Gastrocnemius medialis (tissue), 4 donors: ENCODE measurements at places on chromosomes 6 and 20. TPM values are rescaled to one million over a fixed set of nuclear protein-coding genes. Genes with fewer than 3 reads are reported as not detected.

The FNDC11 gene
- not detected for total RNA-seq

The BMP5 gene
- 1.9 TPM for total RNA-seq

The GSTA3 gene
- not detected for total RNA-seq

The BPIFB4 gene
- not detected for total RNA-seq

The MEI4 gene
- not detected for total RNA-seq

The PDE7B gene
- 3.6 TPM for total RNA-seq

The ISM1 gene
- total RNA-seq, result 0.65 TPM

The MUCL3 gene
- total RNA-seq, result not detected

GRCh38 chr6:114888241-114888640 is 545.4 kb upstream of the HS3ST5 start:
- no peak overlapping the region for H3K27ac ChIP-seq
- H3K4me1 ChIP-seq, result no peaks in the 10 kb centered on the region
- no peak for DNase-seq
- H3K4me3 ChIP-seq, result no peak overlapping the region

- H3K27ac ChIP-seq, result no peak overlapping the region
- DNase-seq, result no peak
- H3K27me3 ChIP-seq, result no peaks in the 10 kb centered on the region
- no peaks in the 10 kb centered on the region for H3K4me1 ChIP-seq
- no peaks in the 10 kb centered on the region for H3K36me3 ChIP-seq
- no peak overlapping the region for H3K4me3 ChIP-seq
These were observed 255.2 kb downstream of the CD109 start for GRCh38 chr6:73951183-73951582.

GRCh38 chr6:129651291-129651691 is 58.7 kb downstream of the ARHGAP18 start:
- no peaks in the 10 kb centered on the region for H3K27me3 ChIP-seq
- no peaks in the 10 kb centered on the region for H3K36me3 ChIP-seq
- DNase-seq, result no peak
- H3K27ac ChIP-seq, result no peak overlapping the region
- H3K4me3 ChIP-seq, result no peak overlapping the region
- H3K4me1 ChIP-seq, result peaks cover 12% of the 10 kb centered on the region

- no peaks in the 10 kb centered on the region for H3K36me3 ChIP-seq
- no peaks in the 10 kb centered on the region for H3K4me1 ChIP-seq
- H3K4me3 ChIP-seq, result no peak overlapping the region
- no peaks in the 10 kb centered on the region for H3K27me3 ChIP-seq
- DNase-seq, result no peak
These were observed 31.8 kb upstream of the NT5E start for GRCh38 chr6:85418059-85418458.

- no peak overlapping the region for H3K4me3 ChIP-seq
- no peak overlapping the region for H3K27ac ChIP-seq
- H3K4me1 ChIP-seq, result no peaks in the 10 kb centered on the region
- no peaks in the 10 kb centered on the region for H3K36me3 ChIP-seq
- no peaks in the 10 kb centered on the region for H3K27me3 ChIP-seq
- DNase-seq, result no peak
These were observed 729.0 kb downstream of the RFPL4B start for GRCh38 chr6:113076116-113076515.

DNA sequence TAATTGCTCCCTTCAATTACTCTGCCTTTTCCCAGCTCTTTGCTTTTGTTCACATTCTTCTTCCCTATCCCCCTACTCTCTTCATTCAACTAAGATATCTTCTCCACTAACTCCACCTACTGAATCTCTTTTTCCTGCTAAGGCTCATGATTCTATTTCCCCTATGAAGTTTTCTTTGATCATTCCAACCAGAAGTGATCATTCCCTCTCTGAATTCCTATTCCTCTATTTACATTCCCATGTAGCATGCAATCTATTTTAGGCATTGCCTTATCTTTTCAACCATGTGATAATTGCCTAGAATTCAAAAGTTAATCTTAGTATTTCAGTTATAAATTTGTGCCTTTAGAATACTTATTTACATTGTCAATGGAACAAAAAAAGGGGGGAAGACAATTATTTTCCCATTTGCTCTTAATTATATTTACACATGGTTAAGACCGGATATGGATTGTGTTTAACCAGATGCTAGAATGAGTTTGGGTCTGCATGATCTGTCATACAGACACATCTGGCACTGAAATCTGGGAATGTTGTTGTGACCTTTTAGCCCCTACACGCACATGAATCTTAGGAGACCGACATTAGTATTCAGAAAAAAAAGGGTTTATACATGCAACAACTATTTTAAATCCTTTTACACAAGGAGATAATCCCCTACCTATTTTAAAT is 20.8 kb downstream of the MOXD1 start:
- no peaks in the 10 kb centered on the region for H3K27me3 ChIP-seq
- H3K4me3 ChIP-seq, result no peak overlapping the region
- no peaks in the 10 kb centered on the region for H3K36me3 ChIP-seq

DNA sequence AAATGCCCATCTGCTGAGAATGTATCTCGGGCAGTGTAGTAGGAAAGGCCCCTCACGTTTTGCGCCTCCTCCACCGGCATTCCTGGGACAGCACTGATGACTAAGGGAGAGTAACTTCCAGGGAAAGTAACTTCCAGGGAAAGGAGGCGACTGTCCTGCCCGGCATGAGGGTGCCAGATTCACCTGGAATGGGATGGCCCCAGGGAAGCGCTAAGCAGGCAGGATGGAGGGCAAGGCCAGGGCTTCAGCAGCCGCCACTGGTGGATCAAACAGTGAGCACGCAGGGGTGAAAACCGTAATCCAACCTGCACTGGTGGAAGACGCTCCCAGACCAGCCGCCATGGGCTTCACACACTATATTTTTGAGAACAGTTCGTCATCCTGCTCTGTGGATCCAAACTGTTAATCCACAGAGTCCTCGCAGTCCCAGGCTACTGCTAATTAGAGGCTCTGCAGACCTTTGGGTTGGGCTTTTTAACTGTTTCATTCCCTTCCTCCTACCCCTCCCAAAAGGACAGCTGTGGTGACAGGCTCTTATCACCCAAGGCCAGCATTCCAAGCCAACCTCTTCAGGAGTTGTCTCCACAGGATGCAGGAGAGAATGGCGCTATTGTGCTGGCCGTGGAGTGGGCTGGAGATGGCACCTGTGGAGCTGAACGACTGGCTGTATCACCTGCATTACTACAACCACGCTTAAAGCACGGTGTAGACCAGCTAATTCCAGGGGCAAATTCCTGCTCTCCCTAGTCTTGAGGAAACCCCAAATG is 178.9 kb downstream of the DLL1 start:
- H3K4me3 ChIP-seq, result no peak overlapping the region
- H3K27me3 ChIP-seq, result no peaks in the 10 kb centered on the region
- H3K27ac ChIP-seq, result no peak overlapping the region
- no peaks in the 10 kb centered on the region for H3K36me3 ChIP-seq

- H3K27me3 ChIP-seq, result no peaks in the 10 kb centered on the region
- peaks cover 13% of the 10 kb centered on the region for H3K36me3 ChIP-seq
- H3K27ac ChIP-seq, result no peak overlapping the region
These were observed 166.8 kb upstream of the CARMIL1 start for GRCh38 chr6:25112322-25112773.

DNA sequence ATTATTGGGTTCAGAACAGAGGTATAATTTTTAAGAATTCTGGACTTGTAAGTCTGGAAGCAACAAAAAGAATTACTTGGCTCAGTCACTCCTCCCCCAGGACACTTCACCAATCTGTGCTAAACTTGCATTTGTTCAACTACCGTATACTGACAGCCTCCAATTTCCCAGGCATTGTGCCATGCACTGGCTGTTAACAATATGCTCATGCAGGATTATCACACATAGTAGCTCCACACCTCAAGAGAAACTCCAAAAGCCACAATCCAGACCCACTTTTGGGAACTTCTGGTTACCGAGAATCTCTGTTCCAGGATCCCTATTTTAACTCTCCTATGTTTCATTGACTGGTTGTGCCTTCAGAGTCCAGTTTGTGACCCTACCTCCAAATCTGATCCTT is 7.7 kb downstream of the ADGRF1 start:
- DNase-seq, result no peak
- H3K27ac ChIP-seq, result no peak overlapping the region
- no peaks in the 10 kb centered on the region for H3K36me3 ChIP-seq
- no peak overlapping the region for H3K4me3 ChIP-seq

DNA sequence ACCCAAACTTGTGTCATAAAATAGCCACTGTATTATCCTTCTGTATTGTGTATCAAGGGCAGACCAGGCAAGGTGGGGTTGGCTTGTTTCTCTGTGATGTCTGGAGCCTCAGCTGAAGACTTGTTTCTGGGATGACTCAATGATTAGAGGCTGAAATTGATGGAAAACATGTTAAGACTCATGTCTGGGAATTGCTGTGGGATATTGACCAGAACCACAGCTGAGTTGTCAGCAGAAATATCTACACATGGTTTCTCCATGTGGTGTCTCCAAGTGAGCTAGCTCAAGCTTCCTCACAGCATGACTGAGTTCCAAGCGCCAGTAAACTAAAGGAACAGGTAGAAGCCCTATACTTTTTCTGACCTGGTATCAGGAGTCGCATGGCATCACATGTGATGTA is 128.5 kb upstream of the SYNDIG1 start:
- H3K36me3 ChIP-seq, result no peaks in the 10 kb centered on the region
- no peaks in the 10 kb centered on the region for H3K4me1 ChIP-seq
- no peak overlapping the region for H3K4me3 ChIP-seq

GRCh38 chr20:24501764-24502556 is 32.5 kb downstream of the SYNDIG1 start:
- DNase-seq, result no peak
- H3K4me1 ChIP-seq, result no peaks in the 10 kb centered on the region
- H3K27ac ChIP-seq, result no peak overlapping the region
- no peaks in the 10 kb centered on the region for H3K36me3 ChIP-seq

DNA sequence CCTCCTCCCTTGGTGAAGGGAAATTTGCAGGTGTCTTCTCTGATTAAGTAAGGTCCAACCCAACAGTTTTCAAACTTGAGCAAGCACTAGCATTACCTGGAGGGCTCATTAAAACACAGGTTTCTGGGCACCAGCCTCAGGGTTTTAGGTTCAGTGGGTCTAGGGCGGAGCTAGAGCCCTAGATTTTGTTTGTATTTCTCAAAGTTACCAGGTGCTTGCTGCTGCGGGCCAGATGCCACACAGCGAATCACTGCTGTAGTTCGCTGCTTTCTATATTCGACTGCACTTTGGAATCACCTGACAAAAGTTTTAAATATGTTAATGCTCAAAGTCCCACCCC is 869 bp downstream of the COL21A1 start:
- peaks cover 35% of the 10 kb centered on the region for H3K4me1 ChIP-seq
- peak overlapping the region; percentile 59 for H3K27ac ChIP-seq
- no peaks in the 10 kb centered on the region for H3K27me3 ChIP-seq
- H3K4me3 ChIP-seq, result peak overlapping the region; percentile 50

DNA sequence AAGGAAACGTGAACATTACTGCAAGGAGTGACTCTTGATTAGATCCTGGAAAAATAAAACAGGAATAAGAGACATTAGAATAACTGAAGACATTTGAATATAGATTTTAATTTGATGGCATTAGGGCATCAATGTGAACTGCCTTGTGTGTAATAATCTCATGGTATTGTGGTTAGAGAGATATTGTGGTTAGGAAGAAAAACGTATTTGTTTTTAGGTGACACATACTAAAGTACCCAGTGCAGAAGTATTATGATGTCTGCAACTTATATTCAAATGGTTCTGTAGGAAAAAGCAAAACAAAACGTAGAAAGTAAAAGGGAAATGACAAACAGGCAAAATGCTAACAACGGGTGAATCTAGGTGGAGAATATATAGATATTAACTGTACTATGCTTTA is 65.9 kb upstream of the OGFRL1 start:
- no peak for DNase-seq
- H3K27ac ChIP-seq, result no peak overlapping the region
- no peaks in the 10 kb centered on the region for H3K4me1 ChIP-seq
- no peaks in the 10 kb centered on the region for H3K27me3 ChIP-seq
- no peak overlapping the region for H3K4me3 ChIP-seq

DNA sequence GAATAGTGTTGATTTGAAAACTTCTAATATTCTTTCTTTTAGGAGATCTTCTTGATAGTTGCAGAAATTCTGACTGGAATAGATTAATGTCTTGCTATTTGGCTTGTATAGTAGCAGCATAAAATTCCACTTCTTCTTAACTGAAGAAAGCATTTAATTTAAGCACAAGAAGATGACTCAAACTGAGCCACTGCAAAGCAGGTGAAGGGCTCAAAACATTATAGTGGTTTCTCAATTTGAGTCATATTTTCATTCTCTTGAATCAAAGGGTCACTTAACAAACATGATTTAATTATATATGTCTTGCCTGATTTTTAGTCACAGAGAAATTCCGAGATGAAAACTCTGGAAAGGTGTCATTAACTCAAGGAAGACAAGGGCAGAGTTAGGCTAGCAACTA is 239.3 kb downstream of the ZNF217 start:
- H3K36me3 ChIP-seq, result no peaks in the 10 kb centered on the region
- H3K27me3 ChIP-seq, result no peaks in the 10 kb centered on the region
- no peak overlapping the region for H3K4me3 ChIP-seq
- H3K27ac ChIP-seq, result no peak overlapping the region
- no peaks in the 10 kb centered on the region for H3K4me1 ChIP-seq

DNA sequence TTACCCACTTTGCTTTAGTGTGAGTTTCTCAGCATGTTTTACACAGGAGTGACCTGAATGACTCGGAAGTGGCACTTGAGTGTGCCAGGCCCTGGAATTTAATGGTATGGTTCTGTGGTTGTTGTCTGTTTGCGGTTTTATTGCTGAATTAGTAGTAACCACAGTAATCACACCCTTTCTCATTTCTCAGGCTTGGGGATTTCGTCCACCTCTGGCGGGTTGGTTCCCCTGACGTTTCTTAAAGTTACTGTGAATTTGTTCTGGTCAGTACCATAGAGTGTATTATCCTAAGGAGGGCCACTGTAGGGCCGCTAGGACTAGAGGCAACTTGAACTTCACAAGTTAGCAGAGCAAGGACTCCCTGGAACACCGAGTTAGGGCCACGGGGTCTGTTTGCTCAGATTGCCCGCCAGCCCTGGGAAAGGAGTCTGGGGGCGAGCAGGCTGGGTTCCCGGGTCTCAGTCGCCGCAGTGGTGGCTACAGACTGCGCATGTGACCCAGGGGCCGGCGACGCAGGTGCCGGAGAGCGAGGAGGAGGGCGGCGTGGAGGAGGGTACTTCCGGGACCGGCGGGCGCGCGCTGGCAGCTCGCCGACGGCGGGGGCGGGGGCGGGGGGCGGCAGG is 546 bp upstream of the KLHL32 start:
- peak overlapping the region; percentile 73 for H3K4me3 ChIP-seq
- H3K27ac ChIP-seq, result peak overlapping the region; percentile 83
- H3K27me3 ChIP-seq, result no peaks in the 10 kb centered on the region
- no peaks in the 10 kb centered on the region for H3K4me1 ChIP-seq
- DNase-seq, result no peak

- H3K27me3 ChIP-seq, result peaks cover 16% of the 10 kb centered on the region
- H3K4me1 ChIP-seq, result no peaks in the 10 kb centered on the region
These were observed 70.4 kb upstream of the BLCAP start for GRCh38 chr20:37598100-37598543.

- no peaks in the 10 kb centered on the region for H3K36me3 ChIP-seq
- H3K4me1 ChIP-seq, result no peaks in the 10 kb centered on the region
- H3K27ac ChIP-seq, result no peak overlapping the region
These were observed 122.0 kb downstream of the GFRAL start for GRCh38 chr6:55449225-55449624.
